ENCODE measurements at places on chromosomes 3 and 15.

DNA sequence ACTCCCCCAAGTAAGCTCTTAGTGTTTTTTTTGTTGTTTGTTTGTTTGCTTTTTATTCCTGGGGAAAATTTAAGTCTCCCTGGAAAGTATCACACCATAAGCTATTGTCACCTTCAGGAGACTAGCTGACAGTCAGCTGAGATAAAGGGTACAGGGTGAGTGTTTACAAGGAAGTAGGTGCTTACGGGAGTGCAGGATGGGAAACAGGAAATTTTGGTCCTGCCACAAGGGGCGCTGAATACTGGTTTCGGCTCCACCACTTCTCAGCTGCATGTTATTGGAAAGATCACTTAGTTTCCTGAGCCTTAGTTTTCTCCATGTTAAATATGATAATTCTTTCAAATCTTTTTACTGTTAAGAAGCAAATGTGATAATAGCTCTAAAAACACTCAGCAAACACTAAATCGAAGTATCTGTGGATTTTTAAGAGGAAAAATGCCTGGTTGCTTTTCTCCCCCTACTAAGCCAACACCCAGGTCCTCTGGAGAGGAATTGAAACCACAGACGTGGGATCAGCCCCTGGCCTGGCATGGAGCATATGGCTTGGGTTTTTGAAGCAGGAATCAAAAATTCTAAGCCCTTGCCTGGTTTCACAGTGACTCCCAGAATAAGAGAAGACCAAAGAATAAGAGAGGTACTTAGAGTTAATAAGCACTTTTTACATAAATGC, 90.7 kb downstream of the SCN11A start:
- DNase-seq = peak; percentile 29

GRCh38 chr15:23002920-23003319, 22.8 kb upstream of the CYFIP1 start:
- DNase-seq = no peak

GRCh38 chr3:127671523-127672428, 976 bp upstream of the ABTB1 start:
- peak; percentile 43 for DNase-seq

- DNase-seq = no peak
These were observed 8.4 kb upstream of the CPEB1 start for GRCh38 chr15:82655606-82656005.

DNA sequence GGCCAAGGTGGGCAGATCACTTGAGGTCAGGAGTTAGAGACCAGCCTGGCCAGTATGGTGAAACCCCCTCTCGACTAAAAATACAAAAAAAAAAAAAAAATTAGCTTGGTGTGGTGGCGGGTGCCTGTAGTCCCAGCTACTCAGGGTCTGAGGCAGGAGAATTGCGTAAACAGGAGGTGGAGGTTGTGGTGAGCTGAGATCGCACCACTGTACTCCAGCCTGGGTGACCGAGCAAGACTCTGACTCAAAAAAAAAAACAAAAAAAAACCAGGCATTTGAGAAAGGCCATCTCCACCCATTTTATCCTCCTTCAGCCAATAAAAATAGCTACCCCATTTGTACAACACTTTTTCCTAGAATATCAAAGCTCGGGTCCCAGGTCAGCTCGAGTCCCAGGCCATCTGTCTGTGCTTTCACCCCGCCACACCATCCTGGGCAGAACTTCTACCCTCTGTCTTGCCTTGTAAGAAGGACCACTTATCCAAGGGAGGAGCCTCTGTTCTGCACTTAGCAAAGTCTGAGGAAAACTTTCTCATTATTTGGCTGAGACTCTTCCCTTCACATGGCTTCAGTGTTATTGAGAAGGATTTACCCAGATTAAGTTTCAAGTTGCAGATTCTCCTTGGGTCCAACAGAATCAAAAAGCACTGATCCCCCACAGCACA, 99.1 kb downstream of the MESD start:
- DNase-seq = peak; percentile 18

DNA sequence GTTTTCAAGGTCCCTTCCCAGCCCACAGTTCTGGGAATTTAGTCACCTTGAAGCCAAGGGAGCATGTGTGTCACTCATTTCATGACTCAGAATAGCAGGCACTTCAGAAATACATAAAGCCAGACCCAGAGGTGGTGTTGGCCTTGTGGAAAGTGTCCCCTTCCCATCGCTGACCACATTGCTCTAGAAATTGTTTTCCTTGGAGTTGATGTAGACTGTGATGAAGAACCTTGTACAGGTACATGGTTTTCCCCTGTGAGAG, 158.8 kb downstream of the SLCO3A1 start:
- DNase-seq = no peak

DNA sequence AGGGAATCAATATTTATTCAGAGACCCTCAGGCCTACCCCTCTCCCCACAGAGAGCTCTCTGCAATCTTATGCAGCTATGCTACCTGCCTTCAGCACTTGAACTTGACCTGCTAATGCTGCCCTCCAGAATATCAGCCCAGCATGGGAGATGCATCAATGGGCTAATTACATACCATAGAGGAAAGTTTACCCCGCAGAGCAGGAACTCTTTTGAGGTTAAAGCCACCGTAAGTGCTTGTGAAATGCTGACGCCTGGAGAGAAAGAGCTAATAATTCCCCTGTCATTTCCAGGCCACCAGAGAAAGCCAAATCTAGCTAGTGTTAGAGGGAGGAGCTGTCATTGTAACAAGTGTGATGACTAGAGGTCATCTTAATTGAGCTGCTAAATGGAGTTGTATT, 127.5 kb downstream of the CHST2 start:
- DNase-seq = no peak

DNA sequence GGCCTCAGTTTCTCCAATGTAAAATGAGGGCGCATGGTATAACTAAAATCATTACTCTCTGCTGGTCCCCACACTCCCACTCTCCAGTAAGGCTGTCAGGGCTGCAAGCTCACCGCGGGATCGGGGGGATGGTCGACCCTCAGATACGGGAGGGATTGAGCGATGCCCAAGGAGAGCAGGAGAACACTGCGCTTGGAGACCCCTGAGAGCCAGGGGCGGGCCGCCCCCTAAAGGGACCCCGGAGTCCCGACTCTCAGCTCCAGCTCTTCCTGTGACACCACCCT, 713 bp upstream of the PLEKHO2 start:
- DNase-seq = no peak

DNA sequence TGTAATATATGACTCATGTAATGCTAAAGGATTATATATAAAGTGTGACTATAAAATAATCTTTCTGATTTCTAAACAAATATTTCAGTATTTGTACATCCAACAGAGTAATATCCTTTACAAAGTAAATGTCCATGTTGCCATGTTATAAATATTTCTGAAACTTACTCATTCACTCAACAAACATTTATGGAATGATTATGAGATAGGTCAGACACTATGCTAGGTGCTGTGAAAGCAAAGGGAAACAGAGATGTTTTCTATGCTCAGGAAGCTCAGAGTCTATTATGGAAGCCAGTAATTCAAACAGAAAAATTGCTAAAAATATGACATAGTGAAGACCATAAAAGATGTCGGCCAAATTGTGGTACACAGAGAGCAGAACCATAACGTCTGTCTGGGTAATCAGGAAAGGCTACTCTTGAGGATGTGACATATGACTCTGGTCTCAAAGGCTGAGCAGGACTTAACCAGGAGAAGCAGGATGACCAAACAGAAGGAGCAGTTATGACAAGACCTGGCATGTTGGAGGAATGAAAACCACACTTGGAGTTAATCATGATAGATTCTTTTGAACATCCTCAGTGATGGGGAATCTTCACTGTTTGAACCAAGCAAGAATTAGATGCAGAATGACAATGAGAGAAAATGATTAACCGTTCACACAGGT, 39.0 kb upstream of the MYO5C start:
- no peak for DNase-seq

DNA sequence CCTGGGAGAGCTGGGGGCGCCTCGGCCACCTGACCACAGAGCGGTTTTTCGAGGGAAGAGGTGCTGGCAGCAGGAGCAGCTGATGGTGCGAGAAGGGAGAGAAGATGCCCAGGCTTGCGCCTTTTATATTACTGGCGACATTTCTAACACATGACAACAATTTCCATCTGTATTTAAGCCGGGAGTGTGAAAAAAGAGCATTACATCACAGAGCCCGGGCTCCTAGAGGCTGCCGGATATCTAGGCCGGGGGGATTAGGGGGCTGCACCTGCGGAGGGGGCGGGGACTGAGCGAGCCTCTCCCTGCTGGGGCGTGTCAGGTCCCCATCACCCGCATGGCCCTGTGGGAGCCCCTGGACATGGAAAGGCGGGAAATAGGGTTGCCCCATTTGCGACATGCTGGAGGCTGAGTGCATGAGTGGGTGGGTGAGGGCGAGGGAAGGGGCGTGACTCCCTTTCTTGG, 440.7 kb downstream of the MAGI1 start:
- DNase-seq = no peak

- DNase-seq = no peak
These were observed 145.2 kb downstream of the FILIP1L start for GRCh38 chr3:99969136-99969535.

DNA sequence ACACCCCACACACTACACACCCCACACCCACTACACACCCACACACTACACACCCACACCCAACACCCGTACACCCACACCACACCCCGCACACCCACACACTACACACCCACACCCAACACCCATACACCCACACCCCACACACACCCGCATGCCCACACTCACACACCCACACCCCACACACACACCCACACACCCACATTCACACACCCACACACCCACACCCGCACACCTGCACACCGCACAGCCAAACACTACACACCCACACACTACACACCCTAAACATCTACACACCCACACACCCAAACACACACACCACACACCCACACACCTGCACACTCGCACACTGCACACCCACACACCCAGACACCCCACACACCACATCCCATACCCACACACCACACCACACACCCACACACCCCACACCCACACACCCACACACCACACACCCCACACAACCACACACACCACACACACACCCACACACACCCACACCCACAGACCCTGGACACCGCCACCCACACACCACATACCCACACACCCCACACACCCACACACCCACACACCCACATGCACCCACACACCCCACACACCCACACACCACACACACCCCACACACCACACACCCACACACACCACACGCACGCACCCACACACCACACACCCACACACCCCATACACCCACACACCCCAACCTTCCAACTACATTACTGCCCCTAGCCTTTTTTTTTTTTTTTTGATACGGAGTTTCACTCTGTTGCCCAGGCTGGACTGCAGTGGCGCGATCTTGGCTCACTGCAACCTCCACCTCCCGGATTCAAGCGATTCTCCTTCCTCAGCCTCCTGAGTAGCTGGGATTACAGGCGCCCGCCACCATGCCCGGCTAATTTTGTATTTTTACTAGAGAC, 16.9 kb downstream of the CEP19 start:
- DNase-seq = no peak

DNA sequence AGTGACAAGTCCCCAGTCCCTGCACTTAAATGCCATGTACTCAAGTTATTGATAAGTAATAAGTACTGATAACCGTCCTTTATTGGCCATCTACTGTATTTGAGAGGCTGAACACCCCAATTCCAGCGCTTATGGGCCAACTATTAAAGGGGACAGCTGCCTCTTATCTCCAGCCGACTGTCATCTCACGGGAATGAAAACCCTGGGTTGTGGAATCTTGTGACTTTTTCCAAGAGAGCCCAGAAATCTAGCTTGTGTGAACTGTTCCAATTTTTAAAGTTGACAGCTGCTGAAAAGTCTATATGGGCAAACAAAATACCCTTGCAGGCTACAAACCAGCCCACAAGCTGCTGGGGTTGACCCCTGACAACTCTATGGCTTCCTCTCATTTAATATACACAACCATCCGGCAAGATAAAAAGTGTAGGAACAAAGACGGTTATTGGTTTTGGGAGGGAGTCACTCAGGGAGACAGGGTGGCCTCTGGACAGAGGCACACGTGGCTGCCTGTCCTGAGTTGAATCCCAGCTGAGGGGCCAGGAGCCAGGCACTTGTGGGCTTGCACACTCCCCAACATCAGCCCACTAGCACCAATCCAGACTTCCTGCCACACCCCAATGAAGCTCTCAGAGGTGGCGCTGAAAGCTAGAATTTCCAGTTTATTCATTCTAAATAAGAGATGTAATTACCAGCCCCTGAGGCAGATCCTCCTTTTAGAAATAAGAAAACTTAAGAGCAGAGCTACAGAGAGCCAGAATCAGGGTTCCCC, 16.2 kb downstream of the SPSB4 start:
- DNase-seq = no peak

DNA sequence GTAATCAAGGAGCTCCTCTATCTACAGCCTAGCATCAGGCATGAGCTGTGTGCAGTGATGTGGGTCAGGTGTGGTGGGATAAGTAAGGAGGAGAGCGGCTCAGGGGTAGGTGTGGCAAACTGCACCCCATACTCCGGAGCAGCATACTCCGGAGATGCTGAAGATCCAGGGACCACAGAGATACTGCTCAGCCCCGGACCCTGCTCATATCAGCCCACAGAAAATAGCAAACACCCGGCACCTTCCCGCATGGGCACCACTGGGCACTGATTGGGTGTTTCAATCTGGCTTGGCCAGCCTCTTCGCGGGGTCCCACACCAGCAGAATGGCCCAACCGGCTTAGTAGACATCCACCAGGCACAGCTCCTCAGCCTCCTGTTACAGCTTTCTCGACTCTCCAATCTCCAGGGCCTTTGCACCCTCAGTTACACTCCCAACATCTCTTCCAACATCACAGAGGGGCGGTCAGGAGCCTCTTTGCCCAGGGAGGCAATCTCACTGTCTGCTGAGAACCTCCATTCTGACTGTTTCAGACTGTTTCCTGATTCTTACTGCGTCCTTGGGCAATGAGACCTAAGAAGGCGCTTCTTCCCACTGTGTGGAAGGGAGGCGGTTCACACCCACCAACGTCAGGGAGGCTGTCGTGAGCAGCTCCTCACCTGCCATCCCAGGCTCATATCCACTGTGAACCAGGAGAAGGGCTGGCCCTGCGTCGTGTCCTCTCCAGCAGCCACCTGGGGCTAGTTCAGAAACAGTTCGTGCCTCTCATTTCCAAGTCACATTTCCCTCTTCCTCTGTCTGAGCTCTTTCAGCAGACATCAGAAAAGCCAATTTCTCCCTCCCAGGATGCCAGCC, 59.8 kb downstream of the CAPN7 start:
- DNase-seq = no peak

- DNase-seq = peak; percentile 59
These were observed 317.0 kb upstream of the TPRG1 start for GRCh38 chr3:188854772-188855149.

DNA sequence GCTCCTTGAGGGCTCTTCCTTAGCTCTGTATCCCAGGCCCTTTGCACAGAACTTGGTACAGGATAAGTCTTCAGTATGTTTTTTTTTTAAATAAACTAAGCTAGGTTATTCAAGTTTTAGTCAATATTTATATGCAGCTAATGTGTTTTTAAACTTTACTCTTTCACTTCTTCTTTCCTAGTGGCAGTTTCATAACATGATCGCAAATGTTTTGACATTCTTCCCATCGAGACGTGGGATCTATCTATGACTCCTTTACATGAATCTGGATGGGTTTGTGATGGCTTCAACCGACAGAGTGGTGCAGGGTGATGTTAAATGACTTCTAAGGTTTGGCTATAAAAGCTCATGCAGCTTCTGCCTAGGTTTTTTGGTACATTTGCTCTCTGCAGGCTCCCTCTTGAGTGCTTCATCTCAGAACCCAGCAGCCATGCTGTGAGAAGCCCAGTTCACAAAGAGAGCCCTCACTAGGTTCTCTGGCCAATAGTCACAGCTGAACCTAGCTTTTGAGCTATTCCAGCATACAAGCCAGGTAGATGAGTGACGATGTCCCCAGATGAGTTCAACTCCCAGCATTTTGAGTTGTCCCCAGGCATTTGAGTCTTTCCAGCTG, 13.5 kb upstream of the MECOM start:
- no peak for DNase-seq

- peak; percentile 71 for DNase-seq
These were observed 22.2 kb downstream of the MESD start for GRCh38 chr15:80967451-80967850.
